Large intestine (tissue), 12 donors: ENCODE measurements at places on chromosomes 3 and 15. TPM values are rescaled to one million over a fixed set of nuclear protein-coding genes. Genes with fewer than 3 reads are reported as not detected.

The C2CD4B gene
- polyA plus RNA-seq, result 2.4 TPM

GRCh38 chr15:42344763-42345162 is 14.5 kb upstream of the CAPN3 start:
- H3K4me3 ChIP-seq, result no peak overlapping the region
- DNase-seq, result no peak
- H3K36me3 ChIP-seq, result peaks cover 43% of the 10 kb centered on the region
- H3K27ac ChIP-seq, result no peak overlapping the region
- no peaks in the 10 kb centered on the region for H3K4me1 ChIP-seq

DNA sequence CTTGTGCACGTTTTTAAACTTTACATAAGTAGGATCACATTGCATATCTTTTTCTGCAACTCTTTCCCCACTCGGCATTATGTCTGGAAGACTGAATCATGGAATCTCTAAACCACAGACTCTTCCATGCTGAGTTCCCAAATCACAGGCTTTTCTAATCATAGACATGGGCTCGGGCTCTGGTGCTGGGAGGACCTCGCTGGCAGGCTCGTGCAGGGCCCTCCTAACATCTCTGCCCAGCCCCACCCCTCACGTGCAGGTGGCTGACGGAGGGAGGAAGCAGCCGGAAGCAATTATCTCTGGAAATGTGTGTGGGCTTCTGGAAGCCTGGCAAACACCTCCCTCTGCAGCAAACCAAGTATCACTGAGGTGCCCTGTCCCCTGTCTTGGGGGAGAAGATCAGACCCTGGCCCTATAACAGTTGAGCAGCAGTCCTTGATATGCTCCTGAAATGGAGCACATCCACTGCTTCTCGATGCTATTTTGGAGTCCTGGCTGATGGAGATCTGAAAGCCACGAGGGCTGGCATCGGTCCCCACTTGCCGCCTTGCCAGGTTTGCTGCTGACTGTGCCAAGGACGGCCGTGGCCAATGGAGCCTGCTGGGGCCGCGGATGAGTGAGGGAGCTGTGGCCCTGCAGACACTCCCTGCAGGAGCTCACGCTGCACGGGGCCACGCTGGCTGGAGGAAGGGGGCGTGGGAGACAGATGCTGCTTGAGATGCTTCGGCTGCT is 4.4 kb upstream of the IQSEC1 start:
- H3K27ac ChIP-seq, result no peak overlapping the region
- no peaks in the 10 kb centered on the region for H3K4me1 ChIP-seq
- H3K36me3 ChIP-seq, result no peaks in the 10 kb centered on the region
- peaks cover 53% of the 10 kb centered on the region for H3K27me3 ChIP-seq
- DNase-seq, result no peak
- no peak overlapping the region for H3K4me3 ChIP-seq

DNA sequence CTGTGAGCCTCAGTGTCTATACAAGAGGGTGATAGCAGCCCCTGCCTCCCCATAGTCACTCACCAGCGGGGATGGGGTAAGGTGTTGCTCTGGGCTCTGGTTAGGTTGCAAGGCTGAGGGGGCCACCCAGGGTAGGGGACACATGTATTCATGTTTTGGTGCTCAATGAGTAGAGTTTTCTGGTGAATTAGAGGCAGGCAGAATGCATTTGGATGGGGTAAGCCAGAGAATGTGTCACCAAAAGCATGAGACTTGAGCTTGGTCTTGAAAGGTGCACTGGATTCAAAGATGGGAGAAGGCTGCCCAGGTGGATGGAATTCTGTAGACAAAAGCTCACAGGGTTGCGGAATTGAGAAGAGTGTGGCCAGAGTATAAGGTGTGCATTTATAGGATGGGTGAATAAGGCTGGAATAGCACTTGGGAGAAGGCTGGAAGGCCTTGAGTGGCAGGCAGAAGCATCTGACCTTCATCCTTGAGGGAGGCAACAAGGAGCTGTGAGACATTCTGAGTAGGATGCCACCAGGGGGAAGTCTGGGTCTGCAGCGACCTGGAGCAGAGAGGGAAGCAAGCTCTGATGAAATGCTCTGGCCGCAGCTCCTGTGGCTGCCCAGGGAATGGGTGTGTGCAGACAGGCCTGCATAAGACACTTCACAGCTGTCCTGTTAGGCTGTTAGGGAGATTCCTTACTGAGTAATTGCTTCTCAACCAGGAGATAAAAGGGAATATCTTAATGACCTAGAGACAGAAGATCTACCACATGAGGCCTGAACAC is 149.6 kb downstream of the CHDH start:
- peaks cover 20% of the 10 kb centered on the region for H3K36me3 ChIP-seq
- DNase-seq, result no peak
- H3K27ac ChIP-seq, result no peak overlapping the region
- no peak overlapping the region for H3K4me3 ChIP-seq

DNA sequence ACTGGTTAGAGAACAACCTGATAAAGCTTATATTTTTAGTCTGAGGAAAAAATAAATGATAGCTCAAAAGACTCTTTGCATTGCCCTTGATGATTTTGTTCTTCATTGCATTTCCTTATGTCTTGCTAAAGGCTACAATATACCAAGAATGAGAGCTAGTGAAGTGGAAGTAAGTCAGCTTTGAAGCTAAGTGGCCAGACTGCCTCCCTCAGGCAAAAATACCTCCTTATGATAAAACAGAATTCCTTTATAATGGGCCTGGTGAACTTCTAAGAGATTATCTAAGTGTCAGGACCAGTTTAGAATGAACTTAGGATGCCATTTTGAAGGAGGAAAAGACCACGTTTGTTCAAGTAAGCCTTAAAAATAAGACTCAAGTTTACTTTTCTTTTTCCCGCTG is 678.4 kb downstream of the ROBO2 start:
- no peak overlapping the region for H3K27ac ChIP-seq
- H3K4me3 ChIP-seq, result no peak overlapping the region
- H3K36me3 ChIP-seq, result no peaks in the 10 kb centered on the region
- H3K27me3 ChIP-seq, result no peaks in the 10 kb centered on the region
- no peaks in the 10 kb centered on the region for H3K4me1 ChIP-seq

DNA sequence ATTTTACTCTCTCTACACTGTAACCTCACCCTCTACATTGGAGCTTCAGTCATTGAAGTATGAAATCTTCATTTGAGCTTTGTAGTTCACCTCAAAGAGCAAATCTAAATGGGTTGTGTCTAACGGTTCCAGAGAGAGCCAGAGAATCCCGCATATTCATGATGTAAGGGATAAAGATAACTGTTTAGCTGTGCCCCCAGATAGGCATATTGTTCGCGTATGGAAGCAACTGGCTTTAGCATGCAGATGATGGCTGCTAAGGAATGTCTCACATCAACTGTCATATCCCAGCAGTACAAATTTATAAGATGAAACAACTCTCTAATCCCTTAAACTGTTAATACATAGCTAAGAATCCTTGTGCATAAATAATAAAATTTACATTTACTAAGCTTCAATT is 412.7 kb upstream of the ROBO2 start:
- no peak overlapping the region for H3K27ac ChIP-seq
- DNase-seq, result no peak
- no peaks in the 10 kb centered on the region for H3K36me3 ChIP-seq
- H3K27me3 ChIP-seq, result no peaks in the 10 kb centered on the region
- no peak overlapping the region for H3K4me3 ChIP-seq

GRCh38 chr3:159765860-159766294 is 222.8 kb upstream of the IL12A start:
- H3K36me3 ChIP-seq, result no peaks in the 10 kb centered on the region
- H3K27ac ChIP-seq, result no peak overlapping the region
- H3K4me3 ChIP-seq, result peak overlapping the region; percentile 74
- peaks cover 9% of the 10 kb centered on the region for H3K27me3 ChIP-seq
- DNase-seq, result no peak

GRCh38 chr3:100503448-100503847 is 11.0 kb downstream of the TMEM45A start:
- no peak overlapping the region for H3K4me3 ChIP-seq
- H3K4me1 ChIP-seq, result no peaks in the 10 kb centered on the region

DNA sequence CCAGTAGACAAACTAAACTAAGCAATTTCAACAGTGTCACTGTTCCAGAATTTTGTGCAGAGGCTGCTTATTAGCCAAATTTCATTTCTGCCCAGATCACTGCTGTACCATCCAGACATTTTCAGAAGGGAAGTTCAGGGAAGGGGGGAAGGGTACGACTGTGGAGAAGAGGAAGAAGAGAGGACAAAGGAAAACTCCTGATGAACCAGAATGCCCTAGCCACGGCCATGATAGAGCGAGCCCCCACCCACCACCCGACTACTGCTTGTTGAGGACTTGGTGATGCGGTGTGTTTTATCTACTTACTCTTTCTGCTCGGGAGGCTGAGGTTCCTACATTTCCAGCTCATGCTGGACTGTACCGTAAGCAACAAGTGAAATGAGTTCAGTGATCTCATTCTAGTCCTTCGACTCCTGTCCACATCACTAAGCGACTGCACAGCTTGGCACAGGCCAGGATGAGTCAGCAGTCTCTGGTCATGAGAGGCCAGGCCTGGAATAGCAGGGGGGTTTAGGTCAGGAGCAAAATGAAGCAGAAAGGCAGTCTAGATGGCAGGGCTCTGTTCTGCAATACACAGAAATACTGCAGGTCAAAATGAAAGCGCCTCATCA is 330.8 kb downstream of the TIGIT start:
- no peak overlapping the region for H3K4me3 ChIP-seq
- H3K4me1 ChIP-seq, result peaks cover 3% of the 10 kb centered on the region
- DNase-seq, result peak; percentile 69
- no peaks in the 10 kb centered on the region for H3K27me3 ChIP-seq
